ENCODE measurements at places on chromosomes 13 and 19. TPM values are rescaled to one million over a fixed set of nuclear protein-coding genes. Genes with fewer than 3 reads are reported as not detected.

DNA sequence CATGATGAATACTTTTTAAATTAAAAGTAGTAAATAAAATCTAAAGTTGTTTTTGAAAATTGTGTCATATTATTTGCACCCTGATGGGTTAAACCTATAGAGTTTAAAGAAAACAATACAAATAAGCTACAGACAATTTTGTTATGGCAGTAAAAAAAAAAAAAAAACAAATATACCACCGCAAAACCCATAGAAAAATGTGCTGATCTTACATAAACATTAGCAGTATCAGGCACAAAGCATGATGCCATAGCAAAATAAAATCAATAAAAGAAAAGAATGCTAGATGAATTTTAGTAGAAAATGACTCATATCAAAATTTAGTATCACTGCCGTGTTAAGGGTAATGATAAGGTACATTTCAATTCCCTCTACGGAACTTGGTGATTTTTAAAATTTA lies 826.0 kb downstream of the SLITRK1 start:
- no peak for DNase-seq

DNA sequence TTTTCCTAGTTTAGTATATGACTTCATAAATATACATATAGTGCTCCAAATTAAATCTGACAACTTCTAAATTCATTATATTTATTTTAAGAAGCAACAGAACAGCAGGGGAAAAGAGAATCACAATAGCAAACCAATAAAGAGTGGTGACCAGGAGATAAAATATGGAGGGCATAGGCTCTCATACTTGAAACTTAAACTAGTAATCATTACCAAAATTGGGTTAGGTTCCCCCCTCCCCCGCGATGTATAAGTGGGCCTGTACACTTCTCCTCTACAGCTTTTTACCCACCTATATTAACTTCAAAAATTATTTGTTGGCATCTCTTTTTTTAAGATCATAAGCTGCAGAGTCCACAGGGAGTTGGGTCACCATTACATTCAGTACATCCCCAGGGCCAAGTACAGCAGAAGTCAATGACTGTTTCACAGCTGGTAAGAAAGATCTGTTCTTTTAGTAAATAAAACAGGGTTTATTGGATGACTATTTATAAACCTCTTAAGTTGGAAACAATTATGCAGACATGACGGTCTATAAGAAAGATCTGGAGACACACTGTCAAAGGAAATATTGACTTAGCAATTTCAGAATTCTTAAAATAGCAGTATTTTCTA lies 29.4 kb downstream of the KLF12 start:
- no peak for DNase-seq

GRCh38 chr19:43330726-43331434 lies 22.6 kb upstream of the CD177 start:
- DNase-seq = no peak

DNA sequence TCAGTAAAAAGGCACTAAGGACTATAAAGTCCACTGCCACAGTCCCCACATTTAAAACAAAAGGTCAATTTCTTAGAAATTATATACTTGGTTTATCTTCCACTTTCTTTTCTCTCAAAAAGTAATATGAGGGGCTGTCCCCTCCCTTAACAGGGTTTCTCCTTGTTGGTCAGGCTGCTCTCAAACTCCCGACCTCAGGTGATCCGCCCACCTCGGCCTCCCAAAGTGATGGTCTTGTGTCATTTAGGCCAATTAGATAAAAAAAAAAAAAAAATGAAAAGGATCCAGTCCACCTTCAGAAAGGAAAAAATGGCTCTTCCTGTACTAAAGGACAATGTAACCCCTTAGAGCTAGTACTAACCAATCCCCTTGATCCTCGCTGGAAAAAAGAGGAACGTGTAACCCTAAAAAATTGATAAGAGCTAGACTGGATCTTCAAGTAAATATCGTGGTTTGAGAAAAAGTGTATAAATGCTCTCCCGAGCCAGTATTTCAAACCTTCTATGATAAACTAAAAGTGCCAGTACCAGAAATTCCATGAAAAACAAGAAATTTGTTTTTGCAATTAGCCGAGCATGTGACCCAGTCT lies 9.0 kb upstream of the CD70 start:
- peak; percentile 55 for DNase-seq

- DNase-seq = peak; percentile 94
Observed at GRCh38 chr19:49680421-49681351, 3.6 kb downstream of the PRMT1 start.

CCDC194 gene
- not detected for total RNA-seq

GRCh38 chr19:40605216-40605971 lies 4.2 kb downstream of the LTBP4 start:
- no peak for DNase-seq

DNA sequence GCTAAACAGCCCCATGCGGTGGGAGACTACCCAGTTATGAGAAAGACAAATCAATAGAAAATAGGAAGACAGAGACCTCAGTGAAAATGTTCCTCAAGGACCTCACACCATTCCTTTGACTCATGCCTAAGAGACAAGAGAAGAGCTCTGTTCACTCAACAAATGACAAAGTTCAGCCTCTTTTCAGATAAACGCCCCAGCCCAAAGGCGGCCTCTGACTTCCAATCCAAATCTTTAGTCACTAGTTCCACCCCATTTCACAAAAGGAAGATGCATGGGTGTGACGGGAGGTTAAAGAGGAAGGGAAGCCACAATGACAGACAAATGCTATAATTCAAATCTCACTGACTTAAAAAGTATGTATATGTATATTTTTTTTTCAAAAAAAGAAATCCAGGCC lies 8.1 kb downstream of the CARS2 start:
- DNase-seq = no peak

DNA sequence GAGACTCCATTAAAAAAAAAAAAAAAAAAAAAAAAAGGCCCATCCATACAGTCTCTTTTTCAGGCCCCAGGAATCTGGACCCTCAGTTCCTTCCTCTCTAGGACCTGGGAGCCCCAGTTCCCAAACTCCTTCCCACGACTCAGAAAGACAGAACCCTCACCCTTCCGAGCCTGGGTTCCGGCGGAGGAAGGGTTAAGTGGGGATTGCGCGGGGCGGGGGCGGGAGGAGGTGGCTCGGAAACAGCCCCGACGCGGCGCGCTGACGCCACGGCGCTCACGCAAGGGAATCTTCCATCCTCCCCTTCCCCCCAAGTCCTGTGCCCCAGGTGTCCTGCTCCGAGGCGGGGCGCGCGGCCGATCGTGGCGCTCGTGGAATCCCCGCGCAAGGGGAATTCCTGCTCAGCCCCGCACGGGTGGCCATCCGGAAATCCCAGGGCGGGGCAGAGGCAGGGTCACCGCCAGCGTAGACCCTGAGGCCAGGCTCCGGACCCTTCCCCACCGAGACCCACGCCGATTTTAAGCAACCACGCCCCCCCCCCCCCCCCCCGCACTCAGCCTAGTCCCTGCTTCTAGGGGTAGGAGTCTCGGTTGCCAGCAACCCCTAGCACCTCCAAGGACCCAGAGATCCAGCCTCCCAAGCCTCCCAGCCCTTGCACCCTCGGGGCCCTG lies 659 bp downstream of the NFKBID start:
- DNase-seq = no peak

- no peak for DNase-seq
Observed at GRCh38 chr13:71082631-71083030, 784.4 kb downstream of the DACH1 start.

DNA sequence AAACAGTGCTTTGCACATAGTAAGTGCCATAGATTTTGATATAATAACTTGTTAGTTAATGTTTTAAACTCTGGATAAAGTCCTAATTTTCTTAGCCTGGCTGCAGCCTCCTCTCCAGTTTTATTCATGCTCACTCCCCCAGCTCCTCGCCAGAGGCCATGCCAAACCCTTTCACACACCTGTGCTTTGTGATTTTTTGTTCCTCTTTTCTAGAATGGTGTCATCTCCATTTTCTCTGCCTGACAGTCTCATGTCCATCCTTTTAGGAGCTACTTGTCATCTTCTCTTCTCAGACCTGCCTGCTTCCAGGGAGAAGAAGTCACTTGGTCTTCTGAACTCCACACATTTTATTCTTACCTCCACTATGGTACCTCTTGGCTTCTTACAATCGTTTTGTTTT lies 55.8 kb upstream of the SPATA13 start:
- DNase-seq = no peak

DNA sequence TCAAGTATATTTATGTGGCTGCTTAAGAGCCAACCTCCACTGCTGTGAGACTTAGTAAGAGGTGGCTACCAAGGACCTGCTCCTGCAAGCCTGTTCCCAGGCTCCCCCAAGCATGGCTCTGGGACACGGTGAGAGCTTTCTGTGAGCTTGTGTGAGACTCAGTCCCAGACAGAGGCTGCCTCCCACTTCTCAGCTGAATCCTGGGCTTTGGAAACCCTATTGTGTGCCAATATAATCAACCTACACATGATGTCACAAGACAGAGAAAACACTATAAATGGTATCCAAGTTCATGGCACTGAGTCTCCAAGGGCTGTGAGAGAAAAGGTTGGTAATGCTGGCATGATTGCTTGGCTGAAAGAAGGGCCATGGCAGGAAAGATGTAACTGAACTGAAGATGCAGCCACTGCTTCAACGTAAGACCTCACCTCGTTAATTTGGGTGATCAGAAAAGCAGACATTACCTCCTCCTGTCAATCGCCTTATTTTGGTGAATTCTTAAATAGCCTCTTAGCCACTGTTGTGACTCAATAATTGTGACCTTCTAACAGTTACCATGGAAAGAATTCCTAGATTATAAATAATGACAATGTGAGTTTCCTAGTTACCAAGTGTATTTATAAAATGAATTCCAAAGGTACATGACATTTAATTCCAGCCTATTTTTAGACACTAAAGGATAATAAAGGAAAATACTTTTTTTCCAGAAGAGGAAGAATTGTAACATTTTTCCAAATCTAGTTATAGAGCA lies 332.0 kb downstream of the IRS2 start:
- DNase-seq = peak; percentile 89

SELENOV gene
- not detected for total RNA-seq

- DNase-seq = no peak
Observed at GRCh38 chr13:28679628-28680027, 20.7 kb downstream of the POMP start.

DNA sequence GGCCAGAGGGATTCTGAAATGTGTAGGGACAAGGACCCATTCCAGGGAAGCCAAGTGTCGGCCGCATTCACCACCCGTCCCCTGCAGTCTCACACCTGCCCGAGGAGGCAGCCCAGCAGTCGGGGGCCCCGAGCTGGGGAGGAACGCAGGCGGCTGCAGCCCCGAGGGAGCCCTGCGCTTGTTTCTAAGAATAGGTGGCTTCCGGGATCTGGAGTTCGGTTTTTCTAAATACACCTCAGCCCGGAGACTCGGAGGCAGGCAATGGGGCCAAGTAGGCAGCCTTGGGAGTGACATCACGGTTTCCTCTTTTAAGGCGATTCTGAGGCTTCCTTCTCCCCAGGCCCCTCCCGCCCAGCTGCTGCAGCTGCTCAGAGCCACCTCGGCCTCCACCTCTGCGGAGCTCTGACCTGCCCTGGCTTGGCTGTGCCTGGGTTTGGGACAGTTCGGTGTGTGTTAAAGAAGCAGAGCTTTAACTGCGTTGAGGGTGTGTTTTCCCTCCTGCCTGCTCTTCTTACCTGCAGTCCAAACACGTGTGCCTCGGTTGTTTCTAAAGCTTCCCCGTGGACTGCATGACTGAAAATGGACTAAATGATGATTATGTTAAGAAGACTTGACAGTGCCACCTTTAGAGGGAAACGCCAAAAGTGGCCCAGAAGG lies 80.5 kb downstream of the COL4A2 start:
- DNase-seq = no peak

DNA sequence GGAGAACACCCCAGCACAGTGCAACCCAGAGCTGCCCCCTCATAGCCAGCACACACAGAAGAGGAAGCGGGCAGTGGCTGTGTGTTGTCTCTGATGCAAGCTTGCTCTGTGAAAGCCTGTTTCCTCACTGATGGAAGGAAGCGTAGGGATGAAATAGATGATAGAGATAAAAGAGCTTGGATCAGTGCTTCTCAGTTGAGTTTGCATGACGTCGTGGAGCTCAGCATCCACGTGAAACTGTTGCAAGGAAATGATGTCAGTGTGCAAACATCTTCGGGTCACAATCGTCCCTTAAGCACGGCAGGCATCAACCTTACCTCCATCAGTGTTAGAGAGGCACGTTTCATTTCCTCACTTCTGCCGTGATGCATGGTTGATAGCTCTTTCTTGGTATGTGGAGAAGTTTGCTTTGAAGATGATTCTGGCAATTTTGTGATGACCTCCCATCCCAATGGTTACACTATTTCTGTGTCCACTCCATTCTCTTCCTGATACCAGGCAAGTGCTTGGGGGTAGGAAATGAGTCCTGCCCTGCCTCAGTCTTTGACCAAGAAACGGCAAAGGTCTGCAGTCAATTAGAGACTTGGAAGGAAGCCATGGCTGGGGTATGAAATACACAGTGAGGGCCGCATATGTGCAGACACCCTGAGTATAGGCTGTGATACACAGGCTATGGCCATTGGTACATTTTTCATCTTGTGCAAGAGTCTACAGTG lies 183.0 kb downstream of the ZNF536 start:
- no peak for DNase-seq

PSPN gene
- total RNA-seq = 2.5 TPM

- no peak for DNase-seq
Observed at GRCh38 chr13:67464154-67464553, 234.0 kb upstream of the PCDH9 start.

PRR36 gene
- not detected for total RNA-seq

- no peak for DNase-seq
Observed at GRCh38 chr13:32538143-32538620, 413 bp downstream of the N4BP2L2 start.

DNA sequence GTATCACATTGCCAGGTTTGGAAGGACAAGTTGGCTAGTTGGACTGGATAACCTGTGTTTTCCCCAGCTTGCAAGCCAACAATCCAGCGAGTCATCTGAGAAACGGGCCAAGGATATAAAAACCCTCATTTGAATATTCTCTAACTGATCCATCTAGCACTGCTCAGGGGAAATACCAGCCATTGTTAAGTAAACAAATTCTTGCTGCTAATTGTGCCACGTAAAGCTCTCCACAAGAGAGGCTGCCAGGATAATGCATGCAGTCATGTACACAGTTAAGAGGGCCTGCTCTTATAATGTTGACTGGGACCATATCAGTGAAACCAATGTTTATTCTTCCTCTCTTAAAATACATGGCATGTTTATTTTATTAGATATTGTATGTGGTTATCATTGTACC lies 663.2 kb upstream of the SGCG start:
- no peak for DNase-seq

SIAH3 gene
- not detected for total RNA-seq

GRCh38 chr13:90869580-90869979 lies 477.9 kb upstream of the MIR17HG start:
- DNase-seq = no peak

RFXAP gene
- 3.3 TPM for total RNA-seq

- DNase-seq = no peak
Observed at GRCh38 chr13:34028496-34029442, 210.8 kb downstream of the RFC3 start.

DNA sequence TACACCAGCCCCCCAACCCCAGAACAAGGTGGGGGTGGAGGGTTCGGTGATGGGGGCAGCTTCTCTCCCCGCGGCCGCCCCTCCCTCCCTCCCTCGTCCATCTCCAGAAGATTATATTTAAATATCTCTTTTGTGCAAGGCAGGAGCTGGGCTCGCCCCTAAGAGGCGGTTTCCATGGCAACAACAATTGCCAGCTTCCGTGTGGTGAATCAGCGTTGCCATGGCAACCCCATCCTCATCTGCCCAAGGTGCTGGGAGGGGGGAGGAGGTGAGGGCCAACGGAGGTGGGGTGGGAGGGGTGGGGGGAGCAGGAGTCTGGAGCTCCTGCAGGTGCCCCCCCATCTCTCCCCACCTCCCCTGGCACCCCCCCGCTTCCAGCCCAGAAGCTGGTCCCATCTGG lies 46.4 kb downstream of the CELF5 start:
- no peak for DNase-seq

- no peak for DNase-seq
Observed at GRCh38 chr13:30355384-30355699, 48.0 kb upstream of the KATNAL1 start.

KLK12 gene
- not detected for total RNA-seq

OR10H1 gene
- total RNA-seq = not detected

FFAR2 gene
- total RNA-seq = not detected

Measured in esophagus muscularis mucosa (tissue), 4 donors.